ENCODE measurements at places on chromosomes 1 and 21.

DNA sequence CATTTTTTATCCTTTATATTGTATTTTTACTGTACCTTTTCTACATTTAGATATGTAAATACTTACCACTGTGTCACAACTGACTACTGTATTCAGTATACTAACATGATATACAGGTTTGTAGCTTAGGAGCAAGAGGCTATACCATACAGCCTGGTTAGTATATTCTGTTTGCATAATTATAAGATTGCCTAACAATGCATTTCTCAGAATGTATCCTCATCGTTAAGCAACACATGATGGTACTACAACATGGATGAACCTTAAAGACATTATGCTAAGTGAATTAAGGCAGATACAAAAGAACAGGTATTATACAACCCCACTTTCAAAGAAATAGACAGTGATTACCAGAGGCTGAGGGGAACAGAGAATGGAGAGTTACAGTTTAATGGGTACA, 62.7 kb downstream of the RUSC1 start:
- no peak for DNase-seq

DNA sequence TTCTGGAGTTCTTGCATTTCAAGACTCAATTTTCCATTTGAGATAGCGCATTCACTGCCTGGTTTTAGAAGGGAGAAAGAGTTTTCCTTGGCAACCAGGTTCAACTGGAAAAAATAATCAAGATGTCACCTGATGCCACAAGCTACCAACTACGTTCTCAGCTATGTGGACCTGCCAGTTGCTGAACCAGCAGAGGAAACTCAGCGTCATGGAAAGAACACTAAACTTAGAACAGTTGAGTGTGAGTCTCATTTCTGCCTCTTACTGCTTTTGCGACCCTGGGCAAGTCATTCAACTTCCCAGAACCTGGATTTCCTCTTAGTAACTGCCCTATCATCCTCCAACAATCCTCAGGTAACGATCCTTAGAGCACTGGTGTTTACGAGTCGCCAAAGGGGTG, 373.0 kb upstream of the ESRRG start:
- no peak for DNase-seq

GRCh38 chr1:61782771-61783170, 40.5 kb downstream of the PATJ start:
- DNase-seq = no peak

DNA sequence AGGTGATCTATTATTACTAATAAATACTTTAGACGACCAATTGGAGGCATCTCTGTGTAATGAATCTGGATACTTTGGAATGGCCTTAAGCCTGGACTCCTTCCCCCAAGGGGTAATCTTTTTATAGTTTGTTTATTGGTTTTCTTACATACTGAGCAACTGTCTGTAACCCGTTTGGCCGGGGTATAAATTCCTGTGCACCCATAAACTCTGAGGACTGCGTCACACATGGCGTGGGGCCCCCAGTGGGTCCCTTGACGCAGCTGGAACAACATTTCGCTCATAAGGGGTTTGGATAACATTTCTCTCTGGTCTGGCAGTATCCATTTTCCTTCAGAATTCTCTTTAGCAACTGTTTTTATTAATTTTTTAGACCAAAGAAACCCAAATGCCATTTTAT, 26.5 kb downstream of the SCCPDH start:
- DNase-seq = no peak

- no peak for DNase-seq
Observed at GRCh38 chr1:42935971-42936308, 22.7 kb downstream of the SLC2A1 start.

- no peak for DNase-seq
Observed at GRCh38 chr1:240338837-240339236, 247.2 kb downstream of the FMN2 start.

DNA sequence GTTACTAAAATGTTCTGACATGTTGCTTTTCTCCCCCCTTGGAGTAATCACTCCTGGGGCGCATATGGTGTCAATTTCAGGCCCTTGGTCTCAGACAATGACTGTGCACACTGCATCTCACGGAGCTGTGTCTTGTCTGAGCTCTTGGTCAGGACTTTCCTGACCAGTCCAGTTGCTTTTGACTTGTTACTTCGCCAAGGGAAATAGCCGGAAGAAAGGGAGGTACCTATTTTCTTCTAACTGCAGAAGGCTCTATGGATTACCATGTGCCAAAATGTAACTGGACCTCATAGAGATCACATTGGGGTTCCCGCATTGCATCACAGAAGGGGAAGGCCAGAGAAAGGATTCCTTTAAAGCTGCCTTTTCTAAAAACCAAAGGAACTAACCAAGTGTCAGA, 68.6 kb downstream of the SPAG17 start:
- DNase-seq = no peak

DNA sequence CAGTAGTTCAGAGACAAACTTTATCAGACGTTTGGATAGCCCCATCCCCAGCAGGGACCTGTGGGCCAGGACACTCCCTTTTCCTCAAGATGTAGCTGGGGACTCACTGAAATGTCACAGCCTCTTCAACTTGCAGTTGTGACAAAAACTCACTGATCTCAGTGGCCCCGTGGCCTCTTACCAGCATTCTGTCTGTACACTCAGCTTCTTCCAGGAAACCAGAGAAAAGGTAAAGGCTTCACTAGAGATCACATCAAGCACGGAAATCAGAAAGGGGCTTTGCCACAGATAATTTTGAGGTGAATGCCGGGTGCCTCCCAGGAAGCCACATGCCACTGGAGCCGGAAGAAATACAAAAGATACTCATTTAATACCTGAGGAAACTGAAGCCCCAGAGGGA, 122.2 kb downstream of the CCDC185 start:
- no peak for DNase-seq

GRCh38 chr1:1037366-1038327, 17.7 kb downstream of the AGRN start:
- no peak for DNase-seq

DNA sequence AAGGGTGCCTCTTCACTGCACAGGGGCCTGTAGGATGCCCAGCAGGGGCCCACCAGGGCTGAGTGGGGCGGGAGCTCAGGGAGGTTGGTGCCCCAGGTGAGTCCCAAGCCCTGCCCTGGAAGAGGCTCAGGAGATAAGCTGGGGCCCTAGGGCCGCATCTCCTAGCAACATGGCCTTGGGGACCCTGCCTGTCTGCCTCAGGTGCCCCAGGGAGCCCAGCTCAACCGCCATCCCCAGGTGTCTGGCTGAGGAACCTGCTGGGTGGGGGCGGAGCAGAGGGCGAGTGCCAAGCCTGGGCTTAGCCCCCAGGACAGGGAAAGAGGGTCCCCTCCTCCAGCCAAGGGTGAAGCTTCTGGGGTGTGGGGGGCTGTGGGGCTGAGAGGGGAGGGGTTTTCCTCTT, 54.8 kb downstream of the FOXO6 start:
- no peak for DNase-seq

DNA sequence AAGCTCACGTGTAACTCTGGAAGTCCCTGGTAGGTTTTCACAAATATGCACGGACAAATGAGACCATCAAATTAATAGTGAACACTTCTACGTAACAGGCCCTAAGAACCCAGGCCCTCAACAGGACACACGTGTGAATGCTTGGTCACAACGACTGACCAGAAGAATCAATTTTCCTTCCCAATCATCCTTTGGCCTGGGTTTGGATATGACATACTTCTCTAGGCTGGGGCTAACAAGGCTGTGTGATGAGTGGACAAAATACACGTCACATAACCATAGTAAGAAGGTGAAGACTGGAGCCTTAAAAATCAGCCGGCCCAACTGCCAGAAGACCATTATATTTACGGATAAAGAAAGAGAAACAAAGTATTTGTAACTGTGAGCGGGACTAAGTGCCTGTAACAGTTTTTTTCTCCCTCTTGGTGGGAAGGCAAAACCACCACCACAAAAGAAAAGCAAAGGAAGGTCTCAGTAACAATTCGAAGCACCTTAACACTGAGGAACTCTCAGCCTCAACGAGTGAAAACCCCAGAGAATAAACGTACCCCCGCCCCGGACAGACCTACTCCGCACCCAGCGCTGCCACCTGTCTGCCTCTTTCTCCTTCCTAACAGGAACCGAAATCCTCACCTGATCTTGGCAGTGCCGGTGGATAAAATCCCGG, 450 bp downstream of the SDE2 start:
- DNase-seq = no peak

DNA sequence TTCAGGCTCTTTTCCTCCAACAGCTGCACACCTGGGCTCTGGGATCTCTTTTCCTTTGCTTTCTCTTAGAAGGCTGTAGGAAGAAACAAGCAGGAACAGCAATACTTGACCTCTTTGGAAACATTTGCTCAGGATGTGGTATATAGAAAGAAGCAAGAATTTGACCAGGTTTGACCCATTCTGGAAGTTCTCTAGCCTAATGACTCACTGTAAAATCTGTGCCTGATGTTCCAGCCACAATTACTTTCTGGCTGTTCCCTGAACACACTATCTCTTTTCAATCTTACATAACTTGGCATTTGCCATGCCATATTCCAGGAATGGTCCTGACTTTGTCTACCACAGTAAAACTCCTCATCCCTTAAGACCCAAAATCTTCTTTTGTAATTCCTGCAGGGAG, 419.9 kb upstream of the DAB1 start:
- no peak for DNase-seq

DNA sequence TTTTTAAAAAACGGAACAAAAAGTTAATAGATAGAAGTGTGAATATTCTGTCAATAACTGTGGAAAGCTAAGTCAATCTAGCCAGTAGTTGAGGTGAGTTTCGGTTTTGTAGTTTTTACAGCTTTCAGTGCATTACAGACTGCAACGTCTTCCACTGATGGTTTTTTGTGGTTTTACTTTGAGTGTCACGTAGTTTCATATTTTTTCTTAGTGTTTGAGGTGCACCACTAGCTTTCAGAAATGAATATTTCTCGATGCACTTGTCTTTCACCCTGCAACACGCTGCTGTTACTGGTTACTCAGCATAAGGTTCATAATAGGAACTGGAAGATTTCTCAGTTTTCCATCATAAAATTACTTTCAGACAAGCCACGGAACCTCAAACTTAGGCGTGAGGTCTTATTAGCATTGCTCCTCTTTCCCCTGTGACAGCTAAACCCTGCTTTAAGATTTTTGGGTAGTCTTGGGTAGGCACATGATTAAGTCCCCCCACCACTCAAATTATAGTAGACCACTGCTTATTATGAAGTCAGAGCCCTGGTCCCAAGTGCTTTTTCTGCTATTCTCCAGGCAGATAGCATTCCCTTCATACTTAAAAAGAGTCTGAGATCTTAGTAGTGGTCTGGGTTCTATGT, 1412.7 kb downstream of the KCNT2 start:
- DNase-seq = no peak

GRCh38 chr1:214445831-214446614, 105.4 kb downstream of the PTPN14 start:
- no peak for DNase-seq

DNA sequence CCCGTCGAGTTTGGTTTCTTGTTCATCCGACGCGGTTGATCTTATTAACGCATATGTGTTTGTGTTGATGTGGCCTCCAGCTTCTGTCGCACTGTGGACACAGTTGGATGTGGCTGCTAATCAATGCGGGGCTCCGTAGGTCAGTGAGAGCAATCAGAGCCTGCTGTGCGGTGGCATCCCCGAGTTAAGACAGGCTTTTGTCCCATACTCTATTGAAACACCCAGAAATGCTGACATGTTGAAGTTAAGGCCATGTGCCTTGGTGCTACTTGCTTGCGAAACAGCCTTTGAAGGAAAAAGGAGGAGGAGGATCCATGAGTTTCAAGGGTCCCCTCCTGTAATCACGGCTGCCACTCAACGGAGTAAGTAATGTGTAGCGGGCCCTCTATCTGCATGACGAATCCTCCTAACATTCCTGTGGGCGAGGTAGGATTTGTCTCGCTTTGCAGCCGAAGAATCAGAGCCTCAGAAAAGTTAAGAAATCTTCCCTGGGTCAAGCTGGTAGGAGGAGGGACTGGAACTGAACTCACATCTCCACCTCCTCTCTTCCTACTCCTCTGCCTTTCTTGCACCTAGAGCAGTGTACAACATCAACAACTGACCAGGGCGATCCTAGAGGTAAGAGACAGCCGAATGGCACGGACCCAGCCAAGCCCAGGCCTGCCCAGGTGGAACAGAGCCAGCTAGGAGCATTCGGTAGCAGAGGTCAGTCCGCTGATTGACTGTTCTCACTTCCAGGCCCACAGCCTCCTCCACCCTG, 19.5 kb downstream of the PDE9A start:
- no peak for DNase-seq

- DNase-seq = no peak
Observed at GRCh38 chr1:244180256-244180655, 129.2 kb downstream of the ZBTB18 start.

- no peak for DNase-seq
Observed at GRCh38 chr1:235108876-235109275, 19.8 kb downstream of the TOMM20 start.

- DNase-seq = no peak
Observed at GRCh38 chr1:31221072-31221471, 18.6 kb downstream of the NKAIN1 start.

DNA sequence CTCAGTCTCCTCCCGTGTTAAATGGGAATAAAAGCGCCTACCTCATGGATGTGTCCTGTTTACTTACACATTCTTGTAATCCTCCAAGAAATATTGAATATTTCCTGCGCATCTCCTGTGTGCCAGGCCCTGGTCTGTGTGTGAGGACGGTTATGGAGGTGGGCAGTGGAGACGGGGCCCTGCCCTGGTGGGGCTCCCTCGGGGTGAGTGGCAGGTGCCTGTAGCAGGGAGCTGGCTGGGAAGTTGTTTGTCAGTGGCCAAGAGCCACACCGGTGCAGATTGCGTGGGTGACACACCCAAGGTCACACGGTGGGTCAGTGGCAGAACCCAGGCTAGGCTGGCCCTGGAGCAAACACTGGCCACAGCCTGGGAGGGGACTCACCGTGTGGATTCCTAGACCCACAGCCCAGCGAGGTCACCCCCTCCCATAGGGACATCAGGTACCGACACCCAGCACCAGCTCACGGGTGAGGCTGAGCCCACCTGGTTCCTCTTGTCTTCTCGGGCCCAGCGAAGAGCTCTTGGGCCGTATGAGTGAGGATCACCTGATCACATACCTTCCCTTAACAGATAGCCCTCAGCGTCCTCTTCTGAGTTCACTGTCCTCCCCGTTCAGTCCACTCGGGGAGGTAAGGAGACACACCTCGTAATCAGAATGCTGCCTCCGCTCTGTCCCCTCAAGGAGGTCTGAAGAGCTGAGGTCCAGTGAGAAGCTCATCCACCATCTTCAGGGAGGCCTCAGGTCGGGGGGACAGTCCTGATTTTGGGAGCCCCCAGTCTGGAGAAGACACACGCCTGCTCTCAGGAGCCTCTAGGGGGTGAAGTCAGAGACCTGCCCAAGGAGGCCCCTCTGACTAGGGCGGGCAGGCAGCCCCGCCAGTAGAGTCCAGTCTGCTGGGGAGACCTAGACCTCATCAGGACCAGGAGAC, 349.6 kb downstream of the MATN1 start:
- no peak for DNase-seq

DNA sequence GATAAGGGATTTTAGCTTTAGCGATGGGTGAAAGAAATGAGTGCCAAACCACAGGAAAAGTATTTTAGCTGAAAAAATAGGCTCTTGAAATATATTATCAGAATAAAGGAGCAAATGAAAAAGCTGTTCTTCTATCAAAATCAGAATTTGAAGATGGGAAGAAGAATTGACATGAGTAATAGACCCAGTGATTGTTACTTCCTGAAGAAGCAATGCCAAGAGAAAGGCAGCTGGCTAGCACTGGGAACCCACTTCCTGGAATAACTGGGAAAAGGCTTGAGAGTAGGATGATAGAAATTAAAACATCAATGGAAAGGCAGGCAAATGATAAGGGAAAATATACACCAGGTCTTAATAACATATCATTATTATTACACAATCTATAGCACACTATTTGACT, 29.9 kb upstream of the LYPLAL1 start:
- no peak for DNase-seq

- DNase-seq = no peak
Observed at GRCh38 chr21:39612233-39613040, at the start of gene B3GALT5. B3GALT5 (plus strand) TSS chr21:39612940; CDS start chr21:39660560, 47,620 bp downstream.

Data from stimulated activated CD8-positive, alpha-beta memory T cell treated with anti-CD3 and anti-CD28 coated beads, Interleukin-2, amount 100 ng/mL, for 1 hour (primary cell).